CD4-positive, alpha-beta T cell treated with Interleukin-17A for 4 hours (primary cell): ENCODE measurements at places on chromosomes 16 and 17.
A peak's percentile ranks its signal among the peaks of the same experiment; 100 is the strongest.

- DNase-seq, result peak; percentile 94
These were observed 21.7 kb downstream of the ACSF3 start for GRCh38 chr16:89115216-89115861.

DNA sequence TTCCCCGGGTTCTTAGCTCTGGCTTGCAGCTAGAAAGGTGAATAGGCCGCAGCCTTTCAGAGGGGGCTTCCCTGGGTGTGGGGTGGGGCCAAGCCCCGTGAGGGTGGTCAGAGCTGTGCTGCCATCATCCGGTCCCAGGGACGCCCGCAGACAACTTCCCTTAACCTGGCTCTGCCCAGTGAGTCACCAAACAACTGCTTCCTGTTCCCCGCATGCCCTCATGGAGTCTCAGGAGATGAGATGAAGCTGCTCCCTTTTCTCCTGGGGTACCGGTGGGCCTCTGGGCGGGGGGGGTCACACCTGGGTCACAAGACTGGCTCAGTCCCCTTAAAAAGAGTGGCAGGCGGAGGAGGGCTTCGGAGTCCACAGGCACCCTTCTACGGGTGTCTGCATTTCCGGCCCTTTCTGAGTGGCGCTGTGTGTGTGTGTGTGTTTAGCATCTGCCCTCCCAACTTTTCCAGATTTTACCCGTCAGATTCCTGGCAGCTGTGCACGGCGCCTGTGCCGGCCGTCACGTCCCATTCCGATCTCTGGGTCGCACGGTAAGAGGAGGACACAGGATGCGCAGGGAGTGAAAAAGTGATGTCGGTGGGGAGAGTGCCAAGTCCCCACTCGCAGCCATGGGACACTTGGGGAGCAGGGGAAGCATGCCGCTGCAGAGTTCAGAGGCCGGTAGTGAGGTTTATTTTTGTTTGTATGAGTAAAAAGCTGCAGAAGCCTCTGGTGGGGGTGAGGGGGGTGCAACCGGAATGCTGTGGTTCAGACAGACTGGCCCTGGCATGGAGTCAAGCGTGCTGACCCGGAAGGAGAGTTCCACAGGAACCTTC is 16.8 kb downstream of the HIC1 start:
- no peak for DNase-seq

GRCh38 chr16:77171745-77172635 is 19.0 kb upstream of the MON1B start:
- peak; percentile 33 for DNase-seq

DNA sequence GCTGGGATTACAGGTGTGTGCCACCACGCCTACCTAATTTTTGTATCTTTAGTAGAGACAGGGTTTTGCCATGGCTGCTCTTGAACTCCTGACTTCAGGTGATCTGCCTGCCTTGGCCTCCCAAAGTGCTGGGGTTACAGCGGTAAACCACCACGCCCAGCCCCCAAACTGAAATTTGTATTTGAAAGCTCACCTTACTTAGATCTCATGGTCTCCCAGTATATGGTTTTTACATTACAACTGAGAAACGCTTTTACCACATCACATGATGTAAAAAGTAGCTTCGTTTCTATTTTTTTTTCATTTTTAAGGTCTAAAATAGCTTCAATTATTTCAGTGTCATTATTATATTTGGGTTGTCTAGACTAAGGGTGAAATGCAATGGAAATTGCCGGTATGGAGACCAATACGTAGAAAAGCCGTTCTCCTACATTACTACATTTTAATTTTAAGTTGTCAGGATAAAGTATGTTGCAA is 93.3 kb downstream of the BCAS3 start:
- no peak for DNase-seq

DNA sequence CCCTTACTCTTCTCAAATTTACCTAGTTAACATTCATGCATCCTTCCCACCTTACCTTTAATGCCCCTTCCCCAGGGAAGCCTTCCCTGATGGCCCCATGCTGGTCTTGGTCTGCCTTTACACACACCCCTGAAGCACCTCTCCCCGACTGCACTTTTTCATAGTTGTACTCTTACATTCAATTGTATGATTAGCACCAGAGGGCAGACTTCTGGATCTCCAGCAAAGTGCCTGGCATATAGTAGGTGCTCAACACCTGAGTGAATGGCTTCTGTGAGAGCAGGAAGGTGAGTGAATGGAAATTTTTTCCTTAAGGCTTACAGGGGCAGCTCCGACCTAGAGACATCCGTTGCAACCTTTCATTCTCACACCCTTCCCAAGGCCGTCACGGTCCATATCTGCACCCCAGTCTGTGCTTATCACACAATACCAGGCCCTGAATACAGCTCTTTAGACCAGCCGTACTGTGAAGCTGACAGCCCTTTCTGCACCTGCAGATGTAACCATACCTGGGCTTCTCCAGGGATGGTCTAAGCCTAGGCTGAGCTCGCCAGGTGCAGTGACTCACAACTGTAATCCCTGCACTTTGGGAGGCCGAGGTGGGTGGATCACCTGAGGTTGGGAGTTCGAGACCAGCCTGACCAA is 4.4 kb downstream of the PGAP3 start:
- DNase-seq, result no peak

DNA sequence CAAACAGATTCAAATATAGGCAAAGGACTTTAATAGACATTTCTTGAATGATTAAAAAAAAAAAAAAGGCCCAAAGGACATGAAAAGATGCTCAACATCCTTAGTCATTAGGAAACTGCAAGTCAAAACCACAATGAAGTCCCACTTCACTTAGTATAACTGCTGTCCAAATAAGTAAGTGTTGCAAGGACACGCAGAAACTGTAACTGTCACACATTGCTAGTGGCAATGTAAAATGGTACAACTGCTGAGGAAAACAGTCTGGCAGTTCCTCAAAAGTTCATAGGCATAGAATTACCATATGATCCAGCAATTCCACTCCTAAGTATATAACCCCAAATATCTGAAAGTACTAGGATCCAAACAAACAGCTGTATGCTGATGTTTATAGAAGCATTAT is 112.7 kb downstream of the BRIP1 start:
- DNase-seq, result no peak

DNA sequence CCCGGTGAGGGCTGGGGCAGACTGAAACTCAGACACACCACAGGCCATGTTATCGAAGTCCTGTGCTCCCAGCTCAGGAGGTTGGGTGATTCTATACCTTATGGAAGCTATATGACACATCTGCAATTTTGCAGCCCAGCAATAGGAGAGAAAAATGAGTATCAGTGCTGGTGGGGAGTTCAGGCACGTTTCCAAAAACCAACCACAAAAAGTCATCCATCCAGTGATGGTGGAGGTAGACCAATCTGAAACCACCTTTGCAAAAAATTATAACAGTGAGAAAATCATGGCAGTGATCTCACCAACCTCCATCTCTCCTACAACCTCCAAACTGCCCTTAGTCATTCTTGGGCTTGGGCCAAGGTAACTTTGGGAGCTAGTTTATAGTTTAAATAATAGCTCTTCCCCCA is 327.9 kb downstream of the SLC39A11 start:
- DNase-seq, result no peak

- no peak for DNase-seq
These were observed 2.7 kb upstream of the CCDC57 start for GRCh38 chr17:82215095-82215971.

- peak; percentile 50 for DNase-seq
These were observed 4.1 kb upstream of the PITPNA start for GRCh38 chr17:1566505-1567199.

DNA sequence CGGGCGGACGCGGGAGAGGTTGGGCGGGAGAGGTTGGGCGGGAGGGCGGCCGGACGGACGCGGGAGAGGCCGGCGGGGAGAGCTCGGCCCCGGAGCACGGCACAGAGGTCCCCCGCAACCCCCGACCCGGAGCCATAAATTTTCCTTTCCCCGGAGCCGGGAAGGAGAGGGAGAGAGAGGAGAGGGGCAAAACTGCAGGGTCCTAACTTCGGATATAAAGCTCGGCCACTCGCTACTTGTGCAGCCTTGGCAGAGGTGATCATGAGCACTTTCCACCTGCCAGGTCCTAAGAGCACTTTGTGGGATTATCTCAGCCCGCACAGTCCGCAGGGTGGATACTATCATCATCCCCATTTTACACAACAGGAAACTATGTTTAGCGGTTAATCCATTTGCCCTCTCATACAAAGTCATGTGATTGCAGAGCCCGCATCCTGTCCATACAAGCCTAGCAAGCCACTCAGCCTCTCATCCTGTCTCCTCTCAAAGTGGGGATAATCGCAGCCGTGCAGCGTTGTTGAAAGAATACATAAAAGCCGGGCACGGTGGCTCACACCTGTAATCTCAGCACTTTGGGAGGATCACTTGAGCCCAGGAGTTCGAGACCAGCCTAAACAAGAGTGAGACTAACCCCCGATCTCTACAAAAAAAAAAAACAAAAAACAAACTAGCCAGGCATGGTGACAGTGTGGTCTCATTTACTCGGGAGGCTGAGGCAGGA is 780 bp upstream of the DCAKD start:
- peak; percentile 61 for DNase-seq

- peak; percentile 83 for DNase-seq
These were observed 12.5 kb upstream of the SREBF1 start for GRCh38 chr17:17849147-17849820.

DNA sequence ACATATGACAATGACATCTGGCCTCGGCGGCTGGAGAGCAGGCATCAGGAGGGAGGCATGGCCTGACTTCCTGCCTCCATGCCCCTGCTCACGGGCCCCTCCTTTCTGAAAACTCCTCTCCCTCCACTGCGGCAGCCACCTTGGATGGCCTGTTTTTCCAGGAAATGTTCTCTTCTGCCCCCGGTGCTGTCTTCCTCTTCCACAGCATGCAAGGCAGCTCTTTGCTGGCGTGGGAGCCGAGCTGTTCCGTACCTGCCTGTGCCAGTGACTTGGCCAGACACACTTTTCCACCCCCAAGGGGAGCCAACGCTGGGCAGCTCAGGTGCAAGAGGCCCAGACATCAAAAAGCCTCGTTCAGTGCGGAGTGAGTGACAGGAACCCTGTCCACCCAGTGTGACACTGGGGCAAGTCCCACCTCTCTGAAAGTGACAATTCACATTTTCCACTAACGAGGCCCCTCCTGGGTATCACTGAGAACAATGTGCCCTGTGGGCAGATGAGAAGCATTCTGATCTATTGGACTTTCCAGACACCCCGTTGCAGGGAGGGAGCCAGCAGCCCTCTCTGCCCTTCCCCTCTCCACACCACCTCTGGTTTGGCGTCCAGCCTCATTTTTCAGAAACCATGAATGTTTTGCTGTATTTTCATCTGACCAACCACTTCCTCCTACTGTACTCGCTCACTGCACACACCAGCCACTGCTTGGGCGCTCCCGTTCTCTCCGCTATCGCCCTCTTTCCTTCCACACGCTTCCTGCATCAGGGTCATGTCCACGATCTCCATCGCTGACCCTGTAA is 31.2 kb downstream of the NSMCE1 start:
- peak; percentile 73 for DNase-seq

GRCh38 chr17:18184143-18185031 is 759 bp downstream of the ALKBH5 start:
- peak; percentile 74 for DNase-seq

DNA sequence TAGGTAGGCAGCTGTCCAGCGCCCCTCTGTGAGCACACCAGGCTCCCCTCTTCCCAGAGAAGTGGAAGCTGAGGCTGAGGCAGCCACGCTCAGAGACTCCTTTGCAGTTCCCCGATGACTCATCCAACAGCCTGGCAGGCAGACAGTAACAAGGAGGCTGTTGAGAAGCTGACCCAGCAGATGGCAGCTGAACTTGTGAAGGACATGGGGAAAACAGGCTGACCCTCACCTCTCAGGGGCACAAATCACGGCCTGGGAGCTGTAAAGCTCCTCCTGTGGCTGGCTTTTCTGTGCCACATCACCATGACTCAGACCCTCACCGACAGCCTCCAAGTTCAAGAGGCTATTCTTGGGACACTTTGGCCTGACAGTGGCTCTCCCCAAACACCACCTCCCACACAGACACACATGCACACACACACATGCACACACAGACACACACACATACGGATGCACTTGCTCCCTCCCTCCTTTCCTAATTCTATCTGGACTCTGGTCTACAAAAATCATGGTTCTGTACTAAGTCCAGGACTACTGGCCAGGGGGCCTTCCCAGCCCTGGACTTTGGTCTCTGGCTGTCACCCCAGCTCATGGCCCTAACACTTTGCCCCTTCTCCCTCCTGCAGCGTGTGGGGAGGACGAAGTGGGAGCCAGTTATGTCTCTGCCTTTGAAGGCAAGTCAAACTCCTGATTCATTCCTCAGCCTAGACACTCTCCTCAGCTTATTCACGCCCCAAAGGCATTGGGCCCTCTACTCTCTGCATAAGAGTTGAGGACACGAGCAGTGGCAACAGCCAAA is 23.2 kb downstream of the MAP3K14 start:
- DNase-seq, result peak; percentile 51

DNA sequence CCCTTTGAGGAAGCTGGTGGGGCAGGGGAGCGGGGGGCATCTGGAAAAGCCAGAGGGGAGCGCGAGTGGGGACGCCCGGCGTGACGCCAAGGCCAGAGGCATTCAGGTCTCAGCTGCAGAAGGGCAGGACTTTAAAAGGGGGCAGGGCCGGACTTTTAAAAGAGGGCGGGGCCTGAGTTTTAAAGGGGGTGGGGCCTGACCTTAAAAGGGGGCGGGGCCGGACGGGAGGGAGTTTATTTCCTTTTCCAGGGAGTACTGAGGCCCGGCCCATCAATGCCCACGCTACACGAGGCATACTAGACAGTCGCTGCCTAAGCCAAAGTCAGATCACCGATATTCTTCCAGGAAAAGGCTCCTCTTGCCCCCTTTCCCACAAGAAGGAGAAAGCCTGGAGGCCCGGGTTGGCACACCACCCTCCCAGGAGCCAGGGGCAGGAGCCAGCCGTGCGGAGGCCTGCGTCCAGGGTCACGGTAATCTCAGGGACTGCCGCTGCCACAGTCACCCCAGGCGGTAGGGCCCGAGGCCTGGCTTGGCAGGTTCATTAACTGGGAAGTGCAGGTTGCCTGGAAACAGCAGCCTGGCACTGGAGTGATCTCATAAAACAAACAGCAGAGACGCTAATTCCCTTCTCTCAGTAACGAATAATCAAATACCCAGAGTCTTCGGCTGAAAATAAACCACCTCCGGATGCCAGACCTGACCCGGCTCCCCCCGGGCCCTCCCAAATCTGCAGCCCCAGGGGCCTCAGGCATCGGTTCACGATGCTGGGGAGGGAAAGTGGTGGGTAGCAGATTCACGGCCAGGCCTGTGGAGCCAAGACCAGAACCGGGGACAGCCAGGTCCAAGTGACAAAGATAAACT is 90.7 kb downstream of the TIMM22 start:
- no peak for DNase-seq

GRCh38 chr16:57800200-57801097 is 1.8 kb downstream of the KIFC3 start:
- no peak for DNase-seq

- peak; percentile 48 for DNase-seq
These were observed 474 bp downstream of the CLN3 start for GRCh38 chr16:28491230-28491969.
